D721Med (cell line): ENCODE measurements at places on chromosomes 4 and X.

DNA sequence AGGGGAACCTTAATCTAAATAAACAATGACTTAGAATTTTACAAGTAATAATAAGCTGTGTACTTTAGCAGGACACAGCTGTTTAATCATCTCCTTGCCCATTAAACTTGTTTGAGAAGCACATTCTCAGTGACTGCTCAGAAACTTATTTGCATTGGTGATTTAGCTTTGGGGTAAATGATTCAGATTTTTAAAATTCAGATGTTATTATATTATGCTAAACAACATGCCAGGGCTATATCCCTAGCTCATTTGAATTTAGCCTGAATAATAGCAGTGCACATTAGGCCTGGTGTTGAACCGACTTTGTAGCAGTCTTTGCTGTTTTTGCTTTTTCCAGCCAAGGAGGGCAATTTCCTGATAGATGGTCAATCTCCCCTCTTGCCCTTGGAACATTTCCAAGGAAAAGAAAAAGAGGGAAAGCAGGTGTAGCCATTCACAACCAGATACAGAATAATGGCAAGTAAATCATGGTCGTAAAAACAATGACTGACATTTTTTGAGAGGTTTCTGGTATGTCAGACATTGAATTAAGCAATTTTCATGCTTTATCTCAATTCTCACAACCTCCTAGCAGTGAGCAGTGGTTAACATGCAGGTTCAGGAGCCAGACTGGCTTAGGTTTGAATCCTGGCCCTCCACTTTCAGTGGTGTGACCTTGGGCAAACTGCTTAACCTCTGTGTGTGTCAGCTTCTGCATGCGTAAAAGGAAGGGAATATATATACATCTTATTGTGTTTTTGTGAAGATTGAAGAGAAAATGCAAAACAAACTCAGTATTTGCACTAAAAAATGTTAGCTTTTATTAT is 16.8 kb downstream of the ARHGEF38 start:
- no peak for DNase-seq

GRCh38 chrX:10660171-10660570 is 39.8 kb upstream of the MID1 start:
- no peak for DNase-seq

DNA sequence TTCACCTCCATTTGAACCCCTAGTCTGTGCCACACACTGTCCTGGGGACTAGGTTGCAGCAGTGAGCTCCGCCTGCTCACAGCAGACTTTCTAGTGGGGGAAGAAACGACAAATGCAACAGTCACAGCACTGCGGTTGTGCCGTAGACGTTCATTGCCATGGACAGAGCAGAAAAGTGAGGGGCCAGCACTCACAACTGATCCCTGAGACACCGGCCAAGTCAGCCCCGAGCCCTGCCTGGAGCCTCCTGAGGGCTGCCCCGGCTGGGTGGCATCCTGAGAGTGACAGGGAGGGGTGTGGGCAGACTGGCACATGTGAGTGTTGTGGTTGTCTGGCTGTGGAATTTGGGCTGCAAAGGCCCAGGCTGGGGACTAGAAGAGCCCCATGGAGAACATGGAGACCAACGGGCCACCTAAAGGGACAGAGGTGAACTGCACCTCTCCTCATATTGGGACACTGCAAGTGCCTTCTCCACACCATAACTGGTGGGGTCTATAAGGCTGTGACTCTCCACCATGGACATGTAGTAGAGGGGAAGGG is 4.6 kb downstream of the DUSP9 start:
- no peak for DNase-seq

DNA sequence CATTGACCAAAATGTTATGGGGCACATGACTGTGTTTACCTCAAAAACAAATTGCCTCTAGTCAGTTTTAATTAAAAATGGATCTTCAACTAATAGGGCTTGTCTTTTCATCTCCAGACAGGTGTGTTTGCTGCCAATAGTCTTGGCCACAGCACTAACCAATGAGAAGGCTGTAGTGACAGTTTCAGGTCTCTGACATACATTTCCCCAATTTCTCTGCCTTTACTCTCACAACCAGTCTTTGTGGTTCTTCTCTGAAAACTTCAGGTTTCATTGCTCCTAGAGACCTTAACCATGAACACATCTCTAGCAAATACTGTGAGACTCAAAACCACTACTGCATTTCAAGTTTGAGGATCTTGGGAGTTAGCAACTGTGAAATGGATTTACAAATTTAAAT is 3.5 kb upstream of the EDNRA start:
- DNase-seq: no peak

- DNase-seq: no peak
These were observed 327.4 kb downstream of the KCTD8 start for GRCh38 chr4:44121210-44121609.

- DNase-seq: no peak
These were observed 579.6 kb upstream of the IGFBP7 start for GRCh38 chr4:57689693-57690205.

GRCh38 chr4:56742080-56742871 is 61.2 kb upstream of the HOPX start:
- no peak for DNase-seq
